Breast epithelium (tissue), 4 donors: ENCODE measurements at places on chromosomes 7 and 10. TPM values are rescaled to one million over a fixed set of nuclear protein-coding genes. Genes with fewer than 3 reads are reported as not detected.

MOGAT3 gene
- total RNA-seq, result 2.6 TPM

GRCh38 chr7:111324228-111324627, 233.3 kb downstream of the LRRN3 start:
- H3K36me3 ChIP-seq, result no peaks in the 10 kb centered on the region
- no peaks in the 10 kb centered on the region for H3K27me3 ChIP-seq
- H3K27ac ChIP-seq, result no peak overlapping the region
- no peaks in the 10 kb centered on the region for H3K4me1 ChIP-seq

DNA sequence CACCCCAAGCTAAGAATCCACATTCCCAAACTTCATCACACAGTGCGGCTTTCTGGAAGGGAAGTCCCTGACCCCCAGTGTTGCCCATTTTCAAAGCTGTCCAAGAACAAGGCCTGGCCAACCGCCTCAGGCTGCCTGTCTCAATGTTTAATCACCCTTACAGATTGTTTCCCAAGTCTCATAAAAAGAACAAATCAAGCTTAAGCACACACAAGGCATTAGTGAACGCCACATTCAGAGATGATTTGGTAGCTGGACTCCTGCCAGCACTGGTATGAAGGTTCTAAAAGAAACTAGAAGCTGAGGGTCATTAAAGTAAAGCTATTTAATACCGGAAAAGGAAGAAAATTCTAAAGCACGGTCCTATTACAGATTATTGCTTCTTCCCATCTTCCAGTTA, 35.6 kb downstream of the C10orf90 start:
- no peak for DNase-seq
- H3K4me3 ChIP-seq, result no peak overlapping the region
- H3K36me3 ChIP-seq, result no peaks in the 10 kb centered on the region
- no peak overlapping the region for H3K27ac ChIP-seq

BAMBI gene
- 41.9 TPM for total RNA-seq

- H3K27me3 ChIP-seq, result no peaks in the 10 kb centered on the region
- no peaks in the 10 kb centered on the region for H3K36me3 ChIP-seq
- H3K27ac ChIP-seq, result no peak overlapping the region
- H3K4me1 ChIP-seq, result no peaks in the 10 kb centered on the region
- no peak overlapping the region for H3K4me3 ChIP-seq
Measured at GRCh38 chr10:71268247-71268691, 50.8 kb upstream of the SLC29A3 start.

GRCh38 chr10:125719173-125720001, at the start of gene EDRF1:
Gene EDRF1, plus strand, starts transcription at chr10:125719709. Its CDS starts 99 bp downstream, at chr10:125719808.
- H3K27ac ChIP-seq, result peak within 1 kb of the TSS; percentile 91
- H3K27me3 ChIP-seq, result no peaks in the 10 kb centered on the region
- H3K36me3 ChIP-seq, result no peaks in the 10 kb centered on the region
- H3K4me1 ChIP-seq, result no peaks in the 10 kb centered on the region
- peak; percentile 99 for DNase-seq

GRCh38 chr10:124380256-124380995, 38.3 kb downstream of the OAT start:
- no peaks in the 10 kb centered on the region for H3K4me1 ChIP-seq
- no peak for DNase-seq
- no peaks in the 10 kb centered on the region for H3K36me3 ChIP-seq
- H3K27me3 ChIP-seq, result no peaks in the 10 kb centered on the region
- H3K4me3 ChIP-seq, result no peak overlapping the region
- H3K27ac ChIP-seq, result no peak overlapping the region

DNA sequence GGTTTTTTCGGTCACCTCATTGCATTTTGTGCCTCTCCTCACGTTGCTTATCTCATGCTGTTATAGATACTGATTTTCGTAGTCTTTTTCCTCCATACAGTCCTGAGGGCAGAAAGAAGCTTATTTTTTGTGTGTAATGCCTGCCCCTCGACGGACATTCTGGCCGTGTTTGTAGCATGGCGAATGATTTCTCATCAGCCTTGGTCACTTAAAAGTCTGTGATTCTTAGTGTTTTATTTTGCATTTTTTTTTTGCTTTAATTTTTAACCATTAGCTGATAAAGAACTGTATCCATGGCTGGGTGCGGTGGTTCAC, 469 bp upstream of the NOC3L start:
- peaks cover 9% of the 10 kb centered on the region for H3K4me1 ChIP-seq
- no peak for DNase-seq
- peak overlapping the region; percentile 87 for H3K4me3 ChIP-seq
- peak overlapping the region; percentile 58 for H3K27ac ChIP-seq

PON3 gene
- total RNA-seq, result 8.5 TPM

GRCh38 chr7:4108951-4109350, 573.1 kb upstream of the FOXK1 start:
- H3K4me1 ChIP-seq, result no peaks in the 10 kb centered on the region
- no peaks in the 10 kb centered on the region for H3K36me3 ChIP-seq
- no peak overlapping the region for H3K4me3 ChIP-seq
- DNase-seq, result no peak

- H3K4me3 ChIP-seq, result no peak overlapping the region
- no peaks in the 10 kb centered on the region for H3K4me1 ChIP-seq
- no peaks in the 10 kb centered on the region for H3K27me3 ChIP-seq
- no peak overlapping the region for H3K27ac ChIP-seq
Measured at GRCh38 chr10:43739161-43739560, 90.5 kb upstream of the ZNF32 start.

DNA sequence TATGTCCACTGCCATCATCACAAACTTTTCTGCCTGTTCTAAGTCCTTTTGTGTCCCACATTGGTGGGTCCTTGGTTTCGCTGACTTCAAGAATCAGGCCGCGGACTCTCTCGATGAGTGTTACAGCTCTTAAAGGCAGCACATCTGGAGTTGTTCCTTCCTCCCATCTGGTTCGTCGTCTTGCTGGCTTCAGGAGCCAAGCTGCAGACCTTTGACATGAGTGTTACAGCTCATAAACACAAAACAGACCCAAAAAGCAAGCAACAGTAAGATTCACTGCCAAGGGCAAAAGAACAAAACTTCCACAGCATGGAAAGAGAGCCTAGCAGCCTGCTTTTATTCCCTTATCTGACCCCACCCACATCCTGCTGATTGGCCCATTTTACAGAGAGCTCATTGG, 30.2 kb downstream of the ASNS start:
- no peaks in the 10 kb centered on the region for H3K36me3 ChIP-seq
- no peak for DNase-seq
- H3K4me3 ChIP-seq, result no peak overlapping the region
- no peak overlapping the region for H3K27ac ChIP-seq
- H3K27me3 ChIP-seq, result no peaks in the 10 kb centered on the region

OR2A1 gene
- 0.15 TPM for total RNA-seq

- DNase-seq, result no peak
- no peak overlapping the region for H3K4me3 ChIP-seq
- H3K4me1 ChIP-seq, result no peaks in the 10 kb centered on the region
- H3K27ac ChIP-seq, result peak overlapping the region; percentile 31
Measured at GRCh38 chr10:88147000-88147798, 283.8 kb downstream of the PTEN start.

DNA sequence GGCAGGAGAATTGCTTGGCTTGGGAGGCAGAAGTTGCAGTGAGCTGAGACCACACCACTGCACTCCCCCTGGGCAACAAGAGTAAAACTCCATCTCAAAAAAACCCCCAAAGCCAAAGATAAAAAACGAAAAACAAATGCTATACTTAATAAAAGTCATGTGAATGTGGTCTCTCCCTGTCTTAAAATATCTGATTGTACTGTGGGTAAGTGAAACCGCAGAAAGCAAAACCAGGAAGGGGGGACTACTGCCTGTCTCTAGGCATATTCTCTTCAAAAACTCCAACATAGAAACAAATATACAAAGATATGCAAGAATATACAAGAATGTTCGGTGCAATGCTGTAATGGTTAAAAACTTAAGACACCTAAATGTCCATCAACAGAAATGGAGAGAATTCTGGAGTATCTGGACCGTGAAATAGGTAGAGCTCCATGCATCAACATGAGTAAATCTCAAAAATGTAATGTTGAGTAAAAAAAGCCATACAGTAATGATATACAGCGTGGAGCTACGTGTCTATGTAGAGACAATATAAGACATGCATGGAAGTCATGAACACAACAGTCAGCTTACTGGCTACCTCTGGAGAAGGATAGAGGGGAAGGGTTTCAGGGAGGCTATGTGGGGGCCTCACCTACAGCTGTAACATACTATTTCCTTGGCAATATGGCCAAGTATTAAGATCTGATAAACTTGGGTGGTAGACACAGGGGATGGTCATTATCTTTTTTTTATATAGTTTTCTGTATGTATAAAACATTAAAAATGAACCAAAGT, 2.1 kb downstream of the ZNF394 start:
- no peak overlapping the region for H3K27ac ChIP-seq
- peak overlapping the region; percentile 76 for H3K4me3 ChIP-seq
- H3K4me1 ChIP-seq, result peaks cover 15% of the 10 kb centered on the region
- no peak for DNase-seq
- no peaks in the 10 kb centered on the region for H3K27me3 ChIP-seq

DNA sequence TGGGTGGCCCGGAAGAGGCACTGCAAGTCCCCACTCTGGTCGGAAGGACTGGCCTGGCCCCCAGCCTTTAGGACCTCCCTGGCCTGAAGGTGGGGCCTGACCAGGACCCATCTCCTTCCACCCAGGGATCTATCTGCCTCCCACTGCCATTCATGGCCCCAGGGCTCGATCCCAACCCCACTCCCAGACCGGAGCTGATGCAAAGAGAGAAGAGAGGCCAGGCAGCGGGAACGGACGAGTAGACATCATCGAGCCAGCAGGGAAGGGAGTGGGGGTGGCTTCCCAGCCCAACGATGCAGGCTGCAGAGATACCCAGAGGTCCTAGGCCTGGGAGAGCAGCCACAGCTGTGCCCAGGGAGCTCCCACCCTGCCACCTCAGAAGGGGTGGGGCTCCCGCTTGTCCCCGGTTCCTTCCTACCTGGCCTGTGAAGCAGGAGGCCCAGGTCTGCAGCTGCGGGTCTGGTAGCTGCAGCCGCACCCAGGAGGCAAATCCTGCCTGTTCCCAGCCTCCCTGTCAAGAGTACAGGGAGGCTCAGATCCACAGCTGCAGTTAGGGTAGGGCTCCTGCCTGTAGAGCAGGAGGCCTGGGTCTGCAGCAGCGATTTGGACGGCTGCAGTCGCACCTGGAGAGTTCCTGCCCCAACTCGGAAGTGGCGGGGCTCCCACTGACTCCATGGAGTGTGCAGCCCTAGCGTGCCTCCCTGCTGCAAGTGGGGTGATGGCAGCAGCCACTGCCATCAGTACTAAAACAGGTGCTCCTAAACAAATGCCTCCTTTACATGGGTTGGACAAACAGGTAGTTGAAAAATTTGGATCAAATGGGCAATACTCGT, 1151.0 kb upstream of the PHF14 start:
- H3K4me1 ChIP-seq, result no peaks in the 10 kb centered on the region
- DNase-seq, result no peak
- no peak overlapping the region for H3K4me3 ChIP-seq
- H3K27ac ChIP-seq, result no peak overlapping the region
- no peaks in the 10 kb centered on the region for H3K36me3 ChIP-seq

DNA sequence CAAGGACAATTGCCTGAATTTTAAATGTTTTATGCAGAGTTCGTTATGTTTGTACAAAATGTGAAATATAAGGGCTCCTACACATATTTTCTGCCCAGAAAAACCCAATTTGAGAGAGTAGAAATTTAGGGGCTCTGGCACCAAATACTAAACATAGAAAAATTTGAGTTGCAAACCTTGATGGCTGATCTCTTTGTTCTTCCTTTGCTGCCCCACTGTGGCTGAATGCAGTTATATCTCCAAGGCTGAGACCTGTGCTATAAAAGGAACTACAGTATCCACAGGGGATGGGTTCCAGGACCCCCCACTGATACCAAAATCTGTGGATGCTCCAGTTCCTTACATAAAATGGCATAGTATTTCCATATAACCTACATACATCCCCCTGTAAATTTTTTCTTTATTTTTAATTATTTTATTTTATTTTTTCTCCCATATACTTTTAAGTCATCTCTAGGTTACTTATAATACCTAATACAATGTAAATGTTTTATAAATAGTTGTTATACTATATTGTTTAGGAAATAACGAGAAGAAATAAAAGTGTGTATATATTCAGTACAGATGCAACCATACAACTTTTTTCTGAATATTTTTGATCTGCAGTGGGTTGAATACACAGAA, 22.5 kb downstream of the CFAP43 start:
- no peaks in the 10 kb centered on the region for H3K36me3 ChIP-seq
- no peak for DNase-seq
- no peaks in the 10 kb centered on the region for H3K27me3 ChIP-seq
- H3K4me1 ChIP-seq, result no peaks in the 10 kb centered on the region
- no peak overlapping the region for H3K4me3 ChIP-seq

GIMAP2 gene
- 9.2 TPM for total RNA-seq

DNA sequence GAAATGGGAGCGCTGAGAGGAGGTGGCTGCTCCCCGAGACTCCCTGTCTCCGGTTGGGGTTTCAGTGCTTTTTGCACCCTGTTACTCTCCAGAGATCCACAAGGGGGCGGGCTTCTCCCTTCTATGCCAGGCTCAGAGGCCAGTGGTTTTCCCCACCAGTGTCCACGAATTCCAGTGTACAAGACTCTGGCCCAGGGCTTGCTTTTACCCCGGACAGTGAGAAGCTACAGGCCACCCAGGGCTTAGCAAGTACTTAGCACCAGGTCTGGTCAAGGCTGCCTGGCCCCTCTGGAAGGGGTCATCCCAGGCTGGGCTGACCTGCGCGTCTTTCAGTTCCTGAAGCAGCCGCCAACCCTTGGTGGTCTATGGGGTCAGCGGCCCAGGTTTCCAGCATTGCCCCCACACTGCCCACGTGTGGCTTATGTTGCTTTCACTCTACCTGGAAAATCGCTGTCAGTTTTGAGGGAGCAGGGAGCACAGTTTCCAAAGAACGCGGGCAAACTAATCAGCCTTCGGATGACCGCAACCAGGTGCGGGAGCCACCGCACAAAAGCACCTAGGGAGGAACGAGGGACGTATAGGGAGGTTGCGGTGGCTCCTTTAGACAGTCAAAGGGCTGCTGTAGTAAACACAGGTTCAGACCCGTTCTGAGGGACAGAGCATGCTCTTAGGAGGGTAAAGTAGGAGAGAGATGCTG, 6.8 kb downstream of the CYP26A1 start:
- no peaks in the 10 kb centered on the region for H3K4me1 ChIP-seq
- no peak overlapping the region for H3K27ac ChIP-seq
- no peak overlapping the region for H3K4me3 ChIP-seq

NOM1 gene
- total RNA-seq, result 25.2 TPM

PKD2L1 gene
- total RNA-seq, result not detected

DNA sequence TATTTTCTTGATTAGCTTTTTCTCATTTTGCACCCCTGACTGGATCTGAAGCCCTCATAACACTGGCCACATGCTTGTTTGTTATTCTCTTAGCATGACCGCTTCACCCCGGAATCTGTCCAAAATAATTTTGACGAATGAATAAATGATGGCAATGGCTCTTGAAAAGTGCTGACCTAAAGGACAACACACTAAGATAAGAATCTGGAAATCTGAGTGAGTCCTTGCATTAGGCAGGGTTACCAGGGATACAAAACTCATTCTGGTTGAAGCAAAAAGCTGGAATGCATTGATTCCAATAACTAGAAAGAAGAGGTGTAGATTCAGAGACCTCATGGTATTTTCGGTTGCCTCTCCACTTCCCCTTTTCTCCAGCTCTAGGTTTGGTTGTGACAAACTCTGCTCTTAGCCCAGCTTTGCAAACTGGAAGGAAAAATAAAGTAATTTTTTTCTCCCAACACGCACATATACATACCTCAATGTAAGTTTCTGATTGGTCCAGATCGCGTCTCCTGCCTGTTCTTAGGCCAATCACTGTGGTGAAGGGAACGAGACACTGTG, 157.4 kb downstream of the SKIDA1 start:
- no peaks in the 10 kb centered on the region for H3K36me3 ChIP-seq
- peaks cover 11% of the 10 kb centered on the region for H3K4me1 ChIP-seq
- DNase-seq, result no peak
- no peak overlapping the region for H3K4me3 ChIP-seq
- no peak overlapping the region for H3K27ac ChIP-seq
- no peaks in the 10 kb centered on the region for H3K27me3 ChIP-seq
